ENCODE measurements at places on chromosomes 5 and 9.

DNA sequence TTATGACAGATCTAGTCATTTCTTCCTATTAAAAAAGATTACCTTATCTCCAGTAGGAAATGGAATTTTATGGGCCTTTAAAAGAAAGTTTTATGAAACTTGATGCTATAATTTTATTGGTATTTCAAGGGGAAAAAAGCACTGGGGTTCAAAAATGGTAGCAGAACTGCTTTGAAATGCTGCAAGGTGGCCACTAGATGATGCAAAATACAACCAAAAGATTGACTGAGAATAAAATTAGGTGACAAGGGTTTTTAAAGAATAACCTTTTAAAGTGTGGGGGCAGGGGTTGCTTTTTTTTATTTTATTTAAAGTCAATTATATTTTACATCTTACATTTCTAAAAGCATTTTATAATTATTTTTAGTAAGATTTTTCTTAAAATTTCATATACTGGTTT, 61.7 kb downstream of the KLF9 start:
- DNase-seq = no peak

DNA sequence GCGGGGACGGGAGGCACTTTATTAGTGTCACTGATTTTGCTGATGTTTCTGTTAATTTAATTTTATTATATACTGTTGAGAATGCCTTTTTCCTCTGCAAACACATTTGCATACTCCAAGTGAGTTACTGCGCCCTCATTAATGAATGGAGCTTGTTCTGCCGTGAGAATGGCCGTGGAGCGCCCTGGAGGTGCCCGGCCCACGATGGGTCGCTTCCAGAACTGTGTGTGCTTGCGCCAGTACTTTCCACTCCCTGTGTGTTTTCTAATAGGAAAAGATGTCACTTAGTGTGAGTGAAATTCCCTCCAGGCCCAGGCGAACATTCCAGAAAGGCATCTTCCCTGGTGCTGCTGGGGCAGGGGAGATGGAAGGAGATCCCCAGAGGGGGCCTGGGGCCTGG, 30.1 kb downstream of the NDUFS6 start:
- DNase-seq = no peak

- peak; percentile 97 for DNase-seq
Observed at GRCh38 chr5:144187699-144188294, 17.1 kb downstream of the KCTD16 start.

DNA sequence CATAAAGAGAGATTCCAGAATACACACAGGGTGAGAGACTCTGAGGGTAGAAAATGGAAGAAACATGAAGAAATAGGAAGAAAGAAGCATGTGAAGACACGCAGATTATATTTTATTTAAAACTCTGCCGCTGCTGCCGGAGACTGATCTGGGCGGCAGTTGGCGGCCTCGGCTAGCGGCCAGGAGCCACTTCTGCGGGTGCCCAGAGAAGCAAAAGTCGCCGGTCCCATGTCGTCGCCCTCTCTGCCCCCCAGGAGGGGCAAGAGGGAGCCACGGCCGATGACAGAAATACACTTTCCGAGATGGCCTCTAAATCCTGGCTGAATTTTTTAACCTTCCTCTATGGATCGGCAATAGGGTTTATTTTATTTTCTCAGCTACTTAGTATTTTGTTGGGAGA, 40.9 kb downstream of the ANKRD55 start:
- no peak for DNase-seq

DNA sequence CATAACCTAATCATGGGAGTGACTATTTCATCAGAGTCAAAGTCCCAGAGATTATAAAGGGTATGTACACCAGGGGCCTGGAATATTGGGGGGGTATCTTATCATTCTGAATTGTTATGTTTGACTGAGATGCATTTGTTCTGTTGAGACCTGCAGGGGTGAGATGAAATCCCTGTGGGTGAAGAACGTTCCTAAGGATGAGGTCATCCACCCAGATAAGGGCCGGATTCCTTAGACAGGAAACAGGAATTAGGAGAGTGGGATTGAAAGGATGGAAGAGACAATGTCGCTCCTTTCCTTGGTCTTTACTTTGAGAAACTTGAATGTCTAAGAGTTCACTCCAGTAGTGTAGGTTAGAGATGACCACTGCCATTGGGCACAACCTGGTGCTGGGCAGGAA, 54.7 kb downstream of the GAS1 start:
- no peak for DNase-seq

DNA sequence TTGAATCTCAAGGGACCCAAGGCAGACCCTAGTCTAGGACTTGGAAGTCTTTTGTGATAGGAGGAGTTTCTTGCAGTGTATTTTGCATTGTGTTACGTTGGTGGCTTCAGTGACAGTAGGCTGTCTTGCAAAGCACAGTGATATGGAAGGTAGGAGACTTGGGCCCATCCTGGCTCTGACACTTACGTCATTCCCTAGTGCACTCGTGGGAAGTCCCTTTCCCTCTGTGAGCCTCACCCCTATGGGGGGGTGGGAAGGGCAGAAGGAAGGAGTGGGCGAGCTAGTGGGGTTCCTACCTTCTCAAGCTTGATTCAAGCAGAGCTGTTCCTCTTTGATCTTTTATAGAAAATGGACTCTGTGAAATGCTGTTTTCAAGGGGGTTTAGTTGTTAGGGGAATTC, 9.2 kb upstream of the TEX53 start:
- DNase-seq = no peak

- no peak for DNase-seq
Observed at GRCh38 chr5:135823881-135824280, 10.6 kb upstream of the SLC25A48 start.

- DNase-seq = no peak
Observed at GRCh38 chr9:83000765-83001164, 62.2 kb downstream of the RASEF start.

- no peak for DNase-seq
Observed at GRCh38 chr5:87394411-87395165, 18.1 kb downstream of the CCNH start.

GRCh38 chr5:155726267-155726666, 600.7 kb upstream of the SGCD start:
- no peak for DNase-seq

DNA sequence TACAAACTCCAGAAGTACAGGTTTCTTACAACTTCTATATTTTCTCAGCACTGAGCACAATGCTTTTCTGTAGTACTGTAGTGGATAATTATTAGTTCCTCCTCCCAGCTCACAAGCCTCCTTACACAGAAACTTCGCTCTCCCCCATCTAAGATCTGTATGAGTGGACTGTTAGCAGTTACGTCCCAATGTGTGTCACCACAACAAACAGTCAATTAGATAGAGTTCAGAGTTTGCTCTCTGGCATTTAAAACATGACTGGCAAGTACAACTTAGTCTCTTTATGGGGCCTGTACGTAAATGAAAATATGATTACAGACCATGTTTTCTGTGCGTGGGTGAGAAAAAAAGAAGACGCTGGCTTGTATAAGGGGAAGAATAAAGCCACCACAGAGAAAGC, 631.4 kb upstream of the DMAC1 start:
- no peak for DNase-seq

DNA sequence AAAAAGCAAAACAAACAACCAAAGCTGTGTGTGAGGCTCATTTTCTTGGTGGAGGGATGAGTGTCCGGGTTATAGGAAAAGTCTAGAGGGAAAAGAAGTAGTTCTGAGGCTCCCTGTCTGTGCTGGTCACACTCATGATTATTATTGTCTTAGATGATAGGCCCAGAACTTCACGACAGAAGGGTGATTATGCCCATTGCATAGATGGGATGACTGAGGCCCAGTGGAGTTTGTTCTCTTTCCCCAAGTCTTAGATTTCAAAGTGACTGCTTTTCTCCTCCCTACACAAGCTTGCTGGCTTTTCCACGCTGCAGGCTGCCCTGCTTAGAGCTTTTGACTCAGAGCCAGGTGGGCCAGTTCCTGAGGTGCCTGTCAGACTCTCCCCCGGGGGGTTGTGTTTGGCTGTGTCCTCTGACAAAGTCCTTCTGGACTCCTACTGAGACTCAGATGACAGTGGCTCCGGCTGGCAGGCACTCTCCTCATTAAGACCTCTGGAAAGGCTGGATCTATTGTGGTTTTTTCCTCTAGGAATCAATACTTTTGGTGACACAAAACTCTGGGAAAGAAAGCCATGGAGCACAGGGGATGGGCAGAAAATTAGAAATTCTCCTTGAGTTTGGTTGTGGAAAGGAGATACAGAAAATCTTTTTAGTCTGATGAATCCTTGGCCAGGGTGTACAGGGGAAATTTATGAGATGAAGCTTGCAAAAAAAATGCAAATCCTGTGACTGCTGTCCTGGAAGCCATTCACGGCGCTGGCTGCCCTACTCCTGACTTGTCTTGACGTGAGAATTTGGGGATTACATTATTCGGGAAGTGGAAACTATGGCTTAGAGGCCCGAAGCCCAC, 120.9 kb downstream of the NSG2 start:
- DNase-seq = no peak

GRCh38 chr9:72485821-72486593, 35.4 kb upstream of the TMC1 start:
- peak; percentile 23 for DNase-seq

GRCh38 chr9:20636888-20637440, 14.7 kb upstream of the MLLT3 start:
- DNase-seq = peak; percentile 20

DNA sequence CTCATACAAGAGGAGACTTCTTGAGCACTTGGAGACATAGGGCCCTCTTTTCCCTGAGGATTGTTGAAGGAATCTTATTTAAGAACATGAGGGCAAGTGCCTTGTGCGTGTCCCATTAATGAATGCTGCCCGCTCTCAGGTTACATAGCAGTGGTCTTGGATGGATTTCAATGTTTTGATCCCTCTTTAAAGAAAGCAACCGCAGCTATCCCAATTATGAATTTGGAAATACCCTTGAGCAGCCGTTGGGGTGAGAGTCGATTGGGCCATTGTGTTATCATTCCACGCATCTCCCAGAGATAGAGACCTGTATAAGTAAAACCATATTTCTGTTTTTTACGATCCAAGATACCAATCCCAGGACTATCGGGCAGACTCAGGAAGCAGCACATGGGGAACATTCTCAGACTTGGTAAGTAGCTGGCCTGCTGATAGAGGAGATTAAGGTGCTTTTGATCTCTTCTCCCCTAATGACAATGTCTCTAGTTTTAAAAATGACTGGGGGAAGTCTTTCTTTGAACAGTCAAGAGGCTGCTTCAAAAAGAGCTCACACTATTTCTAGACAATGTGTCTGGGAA, 145.3 kb downstream of the MACROH2A1 start:
- DNase-seq = no peak

- no peak for DNase-seq
Observed at GRCh38 chr5:138157626-138158025, 18.4 kb upstream of the NME5 start.

DNA sequence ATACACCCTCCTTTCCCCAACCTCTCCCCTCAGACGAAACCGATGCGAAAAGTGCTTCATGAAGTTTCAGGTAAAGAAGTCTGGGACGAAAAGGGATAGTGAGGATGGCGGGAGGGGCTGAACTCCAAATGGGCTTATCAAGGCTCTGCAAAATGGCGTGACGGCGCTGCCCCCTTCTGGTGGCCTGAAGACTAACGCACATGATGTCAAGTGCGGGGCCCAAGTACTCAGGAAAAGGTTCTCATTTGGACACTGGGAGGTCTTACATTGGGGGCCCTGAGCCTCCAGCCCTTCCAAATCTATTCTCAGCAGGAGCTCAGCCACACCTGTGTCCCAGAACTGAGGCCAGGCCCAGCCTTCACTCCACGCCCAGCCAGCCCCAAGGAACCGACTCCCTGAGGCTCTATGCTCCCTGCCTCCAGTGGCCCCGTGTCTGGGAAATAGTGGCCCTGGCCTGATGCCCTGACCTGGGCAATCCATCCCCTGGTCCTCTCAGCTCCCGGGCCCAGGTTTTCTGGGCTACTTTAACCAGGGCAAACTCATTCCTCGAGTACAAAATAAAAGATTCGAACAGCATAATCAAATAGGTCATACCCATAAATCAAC, 119.9 kb downstream of the KCNIP1 start:
- DNase-seq = no peak

- no peak for DNase-seq
Observed at GRCh38 chr9:69759021-69759420, 790 bp downstream of the PTAR1 start.

- no peak for DNase-seq
Observed at GRCh38 chr9:112487008-112487798, 576 bp downstream of the KIAA1958 start.

DNA sequence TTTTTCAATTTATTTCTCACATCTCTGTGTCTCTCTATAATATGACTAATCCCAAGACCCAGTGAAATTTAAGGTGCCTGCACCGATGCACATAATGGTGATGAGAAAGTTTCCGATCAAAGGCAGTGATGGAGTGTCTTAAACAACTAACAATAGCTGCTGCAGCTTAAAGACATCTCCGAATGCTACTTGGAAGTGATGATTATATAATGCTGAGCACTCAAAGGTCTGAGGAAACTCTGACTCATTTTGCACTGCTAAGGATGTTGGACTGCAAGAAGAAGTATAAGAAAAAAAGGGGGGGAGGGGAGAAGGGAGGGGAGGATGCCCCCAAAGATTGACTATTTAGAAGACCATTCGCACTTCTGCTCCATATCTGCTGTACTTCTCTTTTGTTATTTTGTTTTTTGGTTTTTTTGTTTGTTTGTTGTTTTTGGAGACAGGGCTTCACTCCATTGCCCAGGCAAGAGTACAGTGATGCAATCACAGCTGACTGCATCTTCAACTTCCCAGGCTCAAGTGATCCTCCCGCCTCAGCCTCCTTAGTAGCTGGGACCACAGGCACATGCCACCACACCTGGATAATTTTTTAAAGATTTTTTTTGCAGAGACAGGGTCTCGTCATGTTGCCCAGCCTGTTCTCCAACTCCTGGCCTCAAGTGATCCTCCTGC, 192.2 kb downstream of the HSD17B3 start:
- no peak for DNase-seq

DNA sequence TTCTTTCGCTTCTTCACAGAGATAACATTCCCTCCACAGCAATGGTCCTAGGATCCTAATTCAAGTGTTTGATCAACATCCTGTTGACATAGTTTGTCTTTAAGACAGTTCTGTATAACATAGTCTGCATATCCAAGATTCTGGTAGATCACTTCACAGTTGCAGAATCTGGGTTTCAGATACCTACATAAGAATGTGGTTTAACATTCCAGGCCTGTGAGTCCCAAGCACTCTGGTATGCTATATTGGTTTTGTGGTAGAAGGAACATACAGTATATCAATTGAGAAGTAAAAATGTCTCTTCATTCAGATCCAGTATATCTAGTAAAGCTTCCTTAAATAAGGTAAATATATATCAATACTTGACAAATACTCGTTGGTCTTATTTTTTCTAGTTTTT, 914.2 kb upstream of the CDH6 start:
- DNase-seq = peak; percentile 68

DNA sequence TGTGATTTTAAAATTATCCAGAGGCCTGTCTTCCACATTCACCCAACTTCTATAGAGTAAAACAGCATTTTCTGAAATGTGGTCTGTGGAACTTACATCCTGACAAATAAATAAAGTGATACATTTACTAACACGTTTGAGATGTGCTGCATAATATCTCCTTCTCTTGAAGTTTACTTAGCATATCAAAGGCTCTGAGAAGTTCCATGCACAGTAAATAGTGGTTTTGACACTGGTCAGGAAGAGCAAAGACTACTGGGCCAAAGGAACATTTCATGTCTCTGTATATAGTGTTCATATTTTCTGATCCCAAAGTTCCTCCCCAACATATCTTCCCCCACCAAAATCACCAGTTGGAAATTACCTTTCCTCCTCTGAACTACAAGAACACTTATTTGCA, 30.5 kb upstream of the TARS1 start:
- DNase-seq = no peak
